ENCODE measurements at places on chromosomes 3 and 15.

- DNase-seq, result no peak
Measured at GRCh38 chr3:130626049-130626448, 109.1 kb downstream of the COL6A6 start.

DNA sequence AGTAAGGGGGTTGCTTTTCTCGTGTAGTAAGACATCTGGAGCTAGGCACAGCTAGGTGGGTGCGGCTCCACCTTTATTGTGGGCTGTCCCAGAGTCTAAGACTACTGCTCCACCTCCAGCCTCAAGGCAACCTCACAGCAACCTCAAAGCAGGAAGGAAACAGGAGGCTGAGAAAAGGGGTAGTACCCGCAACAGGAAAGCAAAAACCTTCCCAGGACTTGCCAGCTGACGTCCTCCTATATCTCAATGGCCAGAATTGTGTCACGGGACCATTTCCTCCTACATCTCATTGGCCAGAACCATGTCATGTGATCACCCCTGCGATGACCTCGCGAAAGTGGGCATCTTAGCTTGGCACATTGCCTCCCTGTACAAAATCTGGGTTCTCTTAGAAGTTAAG lies 4.3 kb upstream of the GPR160 start:
- DNase-seq, result no peak

- no peak for DNase-seq
Measured at GRCh38 chr15:61047783-61048182, 181.3 kb downstream of the RORA start.

- DNase-seq, result no peak
Measured at GRCh38 chr15:88624971-88625490, 3.9 kb downstream of the AEN start.

- no peak for DNase-seq
Measured at GRCh38 chr3:53016236-53016635, 29.6 kb downstream of the SFMBT1 start.

GRCh38 chr3:31815631-31816440 lies 165.2 kb downstream of the OSBPL10 start:
- no peak for DNase-seq

GRCh38 chr15:101049856-101050622 lies 130.9 kb downstream of the LRRK1 start:
- peak; percentile 66 for DNase-seq

DNA sequence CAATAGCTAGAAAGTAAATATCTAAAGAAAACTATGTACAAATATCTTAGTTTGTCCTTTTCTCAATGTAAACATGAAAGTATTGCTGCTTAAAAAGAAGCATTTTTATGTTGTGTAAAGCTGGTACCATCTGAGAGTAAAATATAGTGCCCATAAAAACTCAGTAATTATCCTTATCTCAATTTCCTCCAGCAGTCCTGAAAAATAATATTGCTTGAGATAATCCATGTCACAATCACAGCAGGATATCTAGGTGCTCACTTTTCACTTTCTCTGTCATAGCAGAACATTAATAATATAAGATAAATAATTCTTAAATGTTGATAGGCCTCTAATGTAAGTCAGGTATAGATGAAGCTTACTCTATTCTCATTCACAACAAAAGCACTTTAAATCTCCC lies 285.5 kb downstream of the ZBBX start:
- DNase-seq, result no peak

- no peak for DNase-seq
Measured at GRCh38 chr3:197206913-197207312, 91.5 kb downstream of the DLG1 start.

GRCh38 chr3:46812237-46812791 lies 50.9 kb downstream of the MYL3 start:
- DNase-seq, result no peak

DNA sequence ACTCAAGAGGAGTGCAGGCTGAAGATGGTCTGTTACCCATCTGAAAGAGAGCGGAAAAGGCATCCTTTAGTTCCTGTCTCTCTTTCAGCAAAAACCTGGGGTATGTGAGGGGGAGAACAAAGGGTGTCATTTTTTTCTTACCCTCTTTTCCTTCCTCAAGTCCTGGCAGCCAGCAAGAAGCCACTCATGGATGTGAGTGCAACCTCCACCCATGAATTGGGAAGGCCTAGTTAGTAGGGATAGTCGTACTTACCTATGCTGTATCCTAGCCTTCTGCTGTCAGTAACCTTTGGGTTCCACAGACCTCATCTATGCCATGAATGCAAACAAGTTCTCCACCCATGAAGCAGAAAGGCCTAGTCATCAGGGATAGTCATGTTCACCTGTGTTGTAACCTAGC lies 472.8 kb downstream of the ZIC1 start:
- DNase-seq, result no peak

DNA sequence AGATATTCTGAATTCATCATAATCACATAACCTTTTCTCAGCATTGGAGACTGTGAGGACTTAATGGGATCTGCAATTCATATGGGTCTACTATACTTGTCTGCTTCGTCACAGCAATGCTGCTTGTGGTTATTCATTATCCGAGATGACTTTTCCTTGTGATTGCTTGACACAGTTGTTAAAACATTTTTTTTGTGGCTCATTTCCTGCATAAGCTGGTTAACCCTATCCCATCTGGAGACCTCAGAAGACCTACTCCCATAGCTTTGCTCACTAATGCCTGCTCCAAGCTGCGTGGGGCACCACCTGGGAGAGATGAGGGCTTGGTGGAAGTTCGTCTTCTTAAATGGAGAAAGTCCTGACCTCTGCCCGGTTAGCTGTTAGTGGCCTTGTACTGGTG lies 360.8 kb downstream of the CHST2 start:
- no peak for DNase-seq

DNA sequence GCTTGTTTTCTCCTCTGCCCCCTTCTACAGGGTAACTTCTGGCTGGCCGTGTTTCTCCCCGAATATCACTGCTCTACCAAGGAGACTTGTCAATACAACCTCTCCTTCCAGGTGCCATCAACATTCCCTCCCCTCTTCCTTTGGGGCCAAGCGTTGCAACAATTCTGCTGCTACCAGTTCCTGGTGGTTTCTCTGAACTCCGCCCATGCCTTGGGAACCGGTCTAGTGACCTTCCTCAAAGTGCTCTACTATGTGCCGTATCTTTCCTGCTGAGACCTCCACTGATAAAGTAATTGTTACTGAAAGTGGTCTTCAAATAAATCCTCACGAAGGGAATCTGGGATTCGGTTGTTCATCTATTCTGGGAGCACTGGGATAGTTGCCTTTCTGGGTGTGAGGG lies 26.2 kb downstream of the PCSK6 start:
- peak; percentile 16 for DNase-seq

DNA sequence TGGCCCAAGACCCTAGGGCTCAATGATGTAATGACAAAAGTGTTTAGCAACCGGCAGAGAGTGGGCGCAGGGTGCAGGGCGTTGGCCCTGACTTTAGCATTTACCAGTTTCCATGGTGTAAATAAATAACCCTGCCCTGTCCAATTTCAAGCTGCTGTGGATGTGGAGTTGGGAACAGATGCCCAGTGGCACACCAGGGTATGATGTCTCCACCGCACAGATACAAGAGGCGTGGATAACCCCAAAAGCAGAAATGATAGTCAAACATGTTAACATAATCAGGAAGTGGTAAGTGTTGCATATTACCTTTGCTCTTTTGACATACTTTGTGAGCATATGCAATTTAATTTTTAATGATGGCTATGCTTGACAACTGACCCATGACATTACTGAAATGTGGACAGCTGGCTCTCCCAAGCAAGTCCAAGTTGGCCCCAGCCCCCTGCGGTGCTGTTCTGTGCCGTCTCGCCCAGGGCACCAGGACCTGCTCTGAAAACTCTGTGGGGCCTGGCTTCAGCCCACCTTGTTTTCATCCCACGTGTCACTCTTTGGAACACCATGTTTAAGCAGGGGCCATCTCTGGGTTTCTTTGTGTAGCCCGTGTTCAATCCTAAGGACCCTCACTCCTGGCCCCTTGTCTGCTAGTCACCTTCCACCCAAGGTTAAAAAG lies 10.8 kb upstream of the ANPEP start:
- no peak for DNase-seq

- DNase-seq, result no peak
Measured at GRCh38 chr3:39013289-39013688, 38.5 kb downstream of the SCN11A start.

- DNase-seq, result peak; percentile 63
Measured at GRCh38 chr3:45800611-45801010, 4.3 kb upstream of the SLC6A20 start.

DNA sequence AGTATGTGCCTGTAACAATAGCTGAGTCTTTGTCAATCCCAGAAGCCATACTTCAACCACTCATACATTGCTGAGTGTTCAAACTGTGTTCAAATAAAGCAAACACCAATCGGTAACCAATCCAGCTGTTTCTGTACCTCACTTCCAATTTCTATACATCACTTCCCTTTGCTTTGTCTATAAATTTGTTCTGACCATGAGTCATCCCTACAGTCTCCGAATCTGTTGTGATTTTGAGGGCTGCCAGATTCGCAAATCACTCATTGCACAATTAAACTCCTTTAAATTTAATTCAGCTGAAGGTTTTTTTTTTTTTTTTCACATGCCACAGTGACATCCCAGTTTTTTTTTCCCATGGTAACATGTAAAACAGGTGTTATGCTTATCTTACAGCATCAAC lies 870.3 kb downstream of the NAALADL2 start:
- no peak for DNase-seq

GRCh38 chr3:16249336-16249735 lies 15.4 kb downstream of the DPH3 start:
- no peak for DNase-seq

- DNase-seq, result no peak
Measured at GRCh38 chr15:83046558-83047127, 20.4 kb downstream of the BTBD1 start.

GRCh38 chr3:18372786-18373405 lies 52.2 kb downstream of the SATB1 start:
- DNase-seq, result no peak

- DNase-seq, result peak; percentile 82
Measured at GRCh38 chr3:123489400-123490004, 40.6 kb upstream of the ADCY5 start.

DNA sequence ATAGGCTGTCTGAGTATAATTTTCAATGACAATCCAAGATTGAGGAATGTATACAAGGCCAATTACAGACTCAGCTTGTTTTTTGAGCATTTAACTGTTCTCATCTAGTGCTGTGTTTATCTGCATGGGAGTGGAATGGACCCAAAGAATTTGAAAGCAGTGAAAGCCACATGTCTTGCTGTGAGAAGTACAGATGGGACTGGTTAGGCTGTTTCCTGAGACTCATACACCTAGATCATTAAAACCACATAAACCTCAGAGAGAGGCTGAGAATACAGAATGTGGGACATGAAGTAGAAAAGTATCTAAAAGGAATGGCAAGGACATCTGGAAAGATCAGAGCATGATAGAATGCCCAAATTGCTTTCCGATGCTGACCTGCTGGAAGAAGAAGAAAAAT lies 224.6 kb downstream of the NLGN1 start:
- DNase-seq, result no peak

- DNase-seq, result no peak
Measured at GRCh38 chr3:33441225-33441976, 1.2 kb upstream of the UBP1 start.

- no peak for DNase-seq
Measured at GRCh38 chr3:122396511-122396910, 12.5 kb downstream of the FAM162A start.

DNA sequence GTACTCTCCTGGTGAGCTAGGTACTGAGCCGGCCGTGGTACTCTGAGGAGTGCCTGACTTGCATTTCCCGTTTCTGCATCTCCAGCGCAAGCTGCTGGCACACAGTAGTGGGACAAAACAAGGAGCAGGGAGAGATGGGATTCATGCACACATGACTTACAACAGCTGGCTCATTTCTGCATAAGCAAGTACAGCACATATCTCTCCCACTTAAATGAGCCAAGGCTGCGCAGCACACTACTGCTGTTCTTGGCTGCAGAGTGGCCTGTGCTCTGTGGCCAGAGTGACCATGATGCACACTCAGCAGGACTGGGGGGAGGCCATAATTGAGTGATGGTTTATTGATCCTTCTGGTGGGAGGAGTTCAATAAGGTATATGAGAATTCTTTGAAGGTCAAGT lies 59.2 kb upstream of the ABHD17C start:
- no peak for DNase-seq

GRCh38 chr3:15535732-15536131 lies 14.2 kb upstream of the COLQ start:
- DNase-seq, result no peak

- DNase-seq, result no peak
Measured at GRCh38 chr3:195209083-195209846, 61.7 kb downstream of the XXYLT1 start.

- peak; percentile 35 for DNase-seq
Measured at GRCh38 chr15:68195336-68196112, 9.6 kb downstream of the CALML4 start.

DNA sequence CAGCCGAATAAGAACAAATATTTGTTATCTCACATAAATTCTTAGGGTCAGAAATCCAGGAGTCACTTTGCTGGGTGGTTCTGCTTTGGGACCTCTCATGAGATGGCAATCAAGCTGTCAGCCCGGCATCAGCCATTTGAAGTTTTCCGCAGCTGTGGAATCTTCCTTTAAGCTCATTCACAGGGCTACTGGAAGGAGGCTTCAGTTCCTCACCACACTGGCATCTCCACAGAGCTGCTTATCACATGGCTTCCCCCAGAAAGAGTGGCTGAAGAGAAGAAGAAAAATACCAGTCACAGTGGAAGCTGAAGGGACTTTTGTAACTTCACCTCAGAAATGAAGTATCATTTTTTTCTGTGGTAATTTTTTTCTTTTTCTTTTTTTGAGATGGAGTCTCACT lies 267.7 kb downstream of the CHL1 start:
- DNase-seq, result no peak

DNA sequence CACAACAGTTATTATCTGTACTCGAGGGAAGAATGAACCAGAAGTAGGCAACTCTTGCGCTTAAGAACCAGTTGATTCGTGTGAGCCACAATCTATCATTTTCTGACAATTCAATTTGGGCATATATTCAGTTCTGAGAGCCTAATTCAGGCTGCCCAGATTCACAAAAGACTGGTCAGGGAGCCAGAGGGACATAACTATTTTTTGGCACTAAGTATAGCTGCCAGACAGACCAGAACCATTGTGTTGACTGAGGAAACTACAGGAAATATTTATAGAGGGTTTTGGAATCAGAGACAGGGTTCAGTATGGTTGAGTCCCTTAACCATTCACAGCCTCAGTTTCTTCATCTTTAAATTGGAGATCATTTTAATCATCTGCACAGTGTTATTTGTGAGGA lies 226.7 kb downstream of the TAFA4 start:
- DNase-seq, result no peak

DNA sequence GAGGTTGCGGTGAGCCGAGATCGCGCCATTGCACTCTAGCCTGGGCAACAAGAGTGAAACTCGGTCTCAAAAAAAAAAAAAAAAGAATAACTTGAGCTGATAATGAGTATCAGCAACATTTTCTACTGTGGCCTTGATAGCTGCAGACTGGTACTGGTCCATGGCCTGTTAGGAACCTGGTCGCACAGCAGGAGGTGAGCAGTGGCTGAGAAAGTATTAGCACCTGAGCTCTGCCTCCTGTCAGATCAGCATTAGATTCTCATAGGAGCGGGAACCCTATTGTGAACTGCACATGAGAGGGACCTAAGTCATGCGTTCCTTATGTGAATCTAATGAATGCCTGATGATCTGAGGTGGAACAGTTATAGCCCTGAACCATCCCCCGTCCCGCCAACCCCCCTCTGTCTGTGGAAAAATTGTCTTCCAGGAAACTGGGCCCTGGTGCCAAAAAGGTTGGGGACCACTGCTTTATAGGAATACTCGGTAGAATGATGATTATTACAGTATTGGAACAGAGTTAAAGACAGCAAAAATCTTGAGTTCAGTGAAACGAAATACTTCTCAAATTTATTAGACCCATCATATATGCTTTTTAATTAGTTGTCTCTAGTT lies 126.0 kb downstream of the ZNF609 start:
- DNase-seq, result no peak
